ENCODE measurements at places on chromosomes 3 and 15.

DNA sequence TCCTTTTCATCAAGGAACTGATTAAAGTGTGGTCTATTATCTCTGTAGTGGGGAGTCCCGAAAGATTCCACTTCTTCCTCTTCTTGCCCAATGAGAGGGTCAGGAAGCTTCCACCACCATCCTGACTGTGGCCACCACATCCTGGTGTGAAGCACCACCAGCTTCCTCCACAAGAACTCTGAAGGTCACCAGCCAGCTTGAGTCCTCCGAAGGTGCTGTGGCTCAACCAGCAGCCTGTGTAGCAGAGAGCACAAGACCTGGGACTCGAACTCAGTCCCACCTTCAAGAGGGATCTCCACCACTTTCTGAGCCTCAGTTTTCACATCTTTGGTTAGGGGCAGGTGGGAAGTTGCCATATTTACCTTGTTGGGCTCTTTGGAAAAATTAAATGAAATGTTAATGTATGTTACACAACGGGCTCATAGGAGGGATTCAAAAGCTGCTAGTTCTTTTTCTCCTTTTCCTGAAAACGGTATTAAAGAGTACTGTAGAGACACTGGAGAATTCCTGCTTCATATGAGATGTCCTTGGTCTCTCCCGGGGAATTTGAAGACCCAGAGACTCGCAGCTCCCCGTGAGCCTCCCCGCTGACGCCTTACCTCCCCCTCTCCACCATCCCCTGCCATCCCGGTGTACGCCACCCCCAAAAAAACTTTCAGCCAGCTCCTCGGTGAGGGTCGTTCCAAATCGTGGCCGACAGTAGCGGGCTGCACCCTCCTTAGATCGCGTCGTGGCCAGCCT, 816 bp upstream of the ACAN start:
- DNase-seq: no peak

GRCh38 chr3:36032180-36033047, 347.9 kb upstream of the STAC start:
- DNase-seq: no peak

GRCh38 chr3:184489268-184489841, 72.2 kb upstream of the EPHB3 start:
- no peak for DNase-seq

DNA sequence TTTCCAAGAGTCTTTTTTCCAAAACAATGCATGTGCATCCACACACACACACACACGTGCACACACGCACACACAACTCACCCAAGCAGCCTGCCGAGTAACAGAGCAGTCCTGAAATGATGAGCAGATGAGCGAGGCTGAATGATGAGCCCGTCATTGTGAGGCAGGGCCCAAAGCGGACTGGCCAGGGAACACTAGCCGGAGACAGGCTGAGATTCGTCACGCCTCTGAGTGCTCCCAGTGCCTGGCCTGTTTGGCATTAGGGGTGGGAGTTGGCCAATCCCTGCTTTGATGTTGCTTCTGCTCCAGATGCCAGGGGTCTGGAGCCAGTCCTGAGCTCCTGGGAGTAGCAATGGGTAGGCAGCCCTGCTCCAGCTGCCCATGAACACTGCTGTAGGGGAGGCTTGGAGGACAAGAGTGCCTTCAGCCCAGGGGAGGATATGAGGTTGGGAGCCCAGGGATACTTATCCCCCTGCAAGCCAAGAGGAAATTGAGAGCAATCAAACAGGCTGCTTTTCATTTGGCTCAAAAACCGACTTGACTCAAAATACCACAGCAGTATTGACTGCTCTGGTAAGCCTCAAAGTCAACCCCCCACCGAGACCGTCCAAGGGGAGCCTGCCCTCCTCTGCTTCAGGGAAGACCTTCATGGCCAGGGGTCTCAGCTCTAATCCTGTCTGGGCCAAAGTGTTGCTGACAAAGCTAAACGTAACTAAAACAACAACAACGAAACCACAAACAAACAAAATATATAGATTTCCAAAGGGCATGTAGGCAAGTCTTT, 22.9 kb downstream of the COLQ start:
- DNase-seq: no peak

- no peak for DNase-seq
These were observed 19.3 kb downstream of the CPOX start for GRCh38 chr3:98574132-98574531.

DNA sequence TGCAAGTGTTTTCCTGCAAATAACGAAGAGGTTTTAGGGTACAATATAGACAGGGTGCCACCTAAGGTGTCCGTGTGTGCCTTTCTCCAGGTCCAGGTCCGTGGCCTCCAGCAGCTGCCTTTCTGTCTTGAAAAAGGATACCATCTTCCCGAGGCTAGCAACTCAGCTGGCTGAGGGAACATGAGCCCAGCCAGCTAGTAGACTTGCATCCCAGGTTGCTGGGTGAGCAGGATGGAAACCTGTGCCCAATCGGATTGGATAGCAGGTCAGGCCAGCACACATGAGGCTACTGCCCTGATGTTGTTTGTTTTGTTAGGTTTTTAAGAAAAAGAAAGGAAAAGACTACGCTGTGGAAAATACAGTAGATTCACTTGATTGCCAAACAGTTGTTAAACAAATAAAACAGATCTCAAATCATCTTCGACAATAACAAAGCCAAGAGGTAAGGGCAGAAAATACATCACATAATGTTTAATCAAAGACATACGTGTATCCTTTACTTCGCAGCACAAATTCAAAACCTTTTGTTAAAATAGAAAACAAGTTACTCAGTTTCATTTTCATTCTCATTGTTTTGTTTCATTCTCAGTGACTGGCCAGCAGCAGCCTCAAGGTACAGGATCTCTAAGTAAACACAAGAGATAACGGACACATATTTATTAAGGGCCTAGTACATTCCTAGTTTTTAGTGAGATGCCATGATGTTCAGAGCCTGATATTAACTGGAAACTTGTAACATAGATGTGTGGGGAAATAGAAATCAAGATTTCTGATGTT, 661.2 kb upstream of the NR2F2 start:
- DNase-seq: no peak
